ENCODE measurements at places on chromosomes 2 and 18.

- no peak for DNase-seq
Observed at GRCh38 chr2:240462073-240462706, 26.7 kb downstream of the GPC1 start.

DNA sequence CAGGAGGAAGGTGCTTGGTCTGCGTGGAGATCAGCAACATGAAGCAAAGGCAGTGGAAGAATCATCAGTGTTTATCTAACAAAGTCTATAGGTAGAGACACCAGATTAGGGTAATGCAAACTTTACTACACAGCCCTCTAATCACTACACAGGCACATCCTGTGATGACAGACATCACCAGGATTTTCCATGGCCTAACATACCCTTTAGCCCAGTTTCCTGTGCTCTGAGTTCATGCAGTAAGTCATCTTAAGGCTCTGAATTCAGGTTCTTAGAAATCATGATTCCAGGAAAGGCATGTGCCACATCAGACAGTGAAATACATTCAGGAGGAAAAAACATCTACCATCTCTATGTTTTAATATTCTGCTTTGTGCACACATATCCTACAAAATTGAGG, 708.5 kb upstream of the SLC8A1 start:
- DNase-seq, result no peak

GRCh38 chr2:159879051-159879604, 81.1 kb upstream of the CD302 start:
- no peak for DNase-seq

- DNase-seq, result no peak
Observed at GRCh38 chr2:12302140-12302539, 414.6 kb upstream of the TRIB2 start.

DNA sequence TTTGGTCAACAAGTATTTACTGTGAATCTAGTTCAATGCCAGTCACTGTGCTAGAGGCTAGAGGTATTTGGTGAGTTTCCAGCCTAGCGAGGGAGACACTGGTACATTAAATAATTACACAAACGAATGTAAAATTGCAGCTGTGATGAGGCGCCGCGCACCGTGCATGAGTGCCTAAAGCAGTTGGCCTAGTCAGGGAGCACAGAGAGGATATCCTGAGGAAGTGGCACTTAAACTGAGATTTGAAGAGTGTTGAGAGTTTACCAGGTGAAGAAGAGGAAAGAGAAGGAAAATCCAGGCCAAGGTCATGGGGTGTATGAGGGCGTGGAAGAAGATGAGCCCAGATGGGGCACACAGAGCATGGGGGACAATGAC, 157.6 kb upstream of the NDUFV2 start:
- no peak for DNase-seq
